ENCODE measurements at places on chromosomes 2 and 18. TPM values are rescaled to one million over a fixed set of nuclear protein-coding genes. Genes with fewer than 3 reads are reported as not detected.

The CYBRD1 gene
- total RNA-seq: 132 TPM

- no peak for DNase-seq
Measured at GRCh38 chr2:113996671-113997594, 107.0 kb downstream of the ACTR3 start.

- DNase-seq: no peak
Measured at GRCh38 chr2:145090841-145091761, 571.2 kb upstream of the ZEB2 start.

DNA sequence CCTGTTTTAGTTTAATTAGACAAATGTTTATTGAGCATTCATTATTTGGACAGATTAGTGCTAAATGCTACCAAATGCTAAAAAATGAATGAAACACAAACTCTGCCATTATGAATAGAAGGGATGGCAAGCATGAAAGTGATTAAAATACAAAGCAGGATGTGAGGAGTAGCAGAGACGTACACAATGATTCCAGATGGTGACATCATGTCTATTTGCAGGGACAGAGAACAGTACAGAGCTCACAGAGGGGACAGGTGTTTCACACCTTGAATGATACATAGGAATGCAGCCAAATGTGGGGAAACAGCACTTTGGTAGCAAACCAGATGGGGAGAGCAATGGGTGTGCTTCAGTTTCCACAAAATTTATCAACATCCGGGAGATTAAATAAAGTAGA, 76.3 kb downstream of the CD226 start:
- no peak for DNase-seq

DNA sequence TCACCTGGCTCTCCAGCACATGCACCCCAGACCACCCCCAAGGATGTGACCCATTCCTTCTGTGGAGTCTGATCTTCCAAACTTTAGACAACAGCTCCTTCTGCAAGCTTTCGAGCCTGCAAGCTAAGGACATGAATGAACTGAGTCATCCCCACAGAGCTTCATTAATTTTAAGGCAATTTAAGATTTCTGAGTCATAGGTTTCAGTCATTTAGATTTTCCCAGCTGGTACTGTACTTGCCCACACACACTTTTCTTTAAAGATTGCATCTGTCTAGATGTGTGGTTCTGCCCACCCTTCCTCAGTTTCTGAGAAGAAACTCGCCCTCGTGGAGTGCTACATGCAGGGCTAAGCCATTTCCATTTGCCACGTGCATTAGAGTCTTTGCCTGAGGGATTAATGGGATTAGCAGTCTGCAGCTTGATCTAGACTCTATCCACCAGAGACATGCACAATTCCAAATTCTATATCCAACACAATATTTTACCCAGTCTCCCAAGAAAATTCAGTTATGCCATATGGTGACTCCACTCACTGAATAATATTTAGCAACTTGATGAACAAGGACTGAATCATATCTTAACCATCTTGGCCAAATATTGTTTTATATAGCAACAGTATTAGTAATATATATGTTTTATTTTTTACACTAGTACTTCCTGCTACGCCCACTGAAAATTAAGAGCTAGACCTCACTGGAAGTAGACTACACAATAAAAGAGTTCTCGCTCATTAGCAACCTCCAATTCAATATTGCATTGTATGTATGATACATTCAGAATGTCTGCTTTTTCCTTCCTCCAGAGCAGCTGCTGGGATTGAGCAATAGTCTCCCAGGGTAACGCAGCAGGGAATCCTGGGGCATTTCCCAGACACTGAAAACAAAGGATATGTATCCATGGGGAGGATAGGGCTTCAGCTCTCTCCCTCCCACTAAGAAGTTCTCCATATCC, 14.3 kb upstream of the TRIB2 start:
- peak; percentile 89 for DNase-seq
